Smooth muscle cell of the umbilical artery (primary cell): ENCODE measurements at places on chromosomes 6 and 20. TPM values are rescaled to one million over a fixed set of nuclear protein-coding genes. Genes with fewer than 3 reads are reported as not detected.

FAM50B gene
- 7.3 and 8.6 TPM in 2 replicates for total RNA-seq

RBBP8NL gene
- not detected in 2 replicates for total RNA-seq

KIAA0408 gene
- 1.5 and 6.9 TPM in 2 replicates for total RNA-seq

CALHM6 gene
- 0.42 and 2.1 TPM in 2 replicates for total RNA-seq

DDX43 gene
- 0.59 and 1.8 TPM in 2 replicates for total RNA-seq

RSPH4A gene
- total RNA-seq, result 0.05 and 0.30 TPM in 2 replicates

BHLHE23 gene
- not detected in 2 replicates for total RNA-seq

TOX2 gene
- 2.1 and 2.2 TPM in 2 replicates for total RNA-seq

PTGIS gene
- total RNA-seq, result 5.6 and 28.5 TPM in 2 replicates

EPHA7 gene
- under 0.01 and 1.1 TPM in 2 replicates for total RNA-seq

SLC32A1 gene
- not detected in 2 replicates for total RNA-seq

VNN1 gene
- total RNA-seq, result not detected in 2 replicates

MCCD1 gene
- total RNA-seq, result not detected in 2 replicates

DNMT3B gene
- total RNA-seq, result 1.5 TPM in 2 replicates

PNRC1 gene
- total RNA-seq, result 42.1 and 43.1 TPM in 2 replicates

SLC22A16 gene
- not detected in 2 replicates for total RNA-seq

FITM2 gene
- total RNA-seq, result 6.5 and 9.6 TPM in 2 replicates

ENPP5 gene
- under 0.01 TPM in 1 of 2 replicates, not detected in the other for total RNA-seq

IPCEF1 gene
- total RNA-seq, result not detected in 2 replicates

DEFB132 gene
- total RNA-seq, result not detected in 2 replicates

MYMX gene
- not detected in 2 replicates for total RNA-seq

MOG gene
- total RNA-seq, result not detected in 2 replicates

ADGRB3 gene
- 0.18 TPM in 1 of 2 replicates, not detected in the other for total RNA-seq
